ENCODE measurements at places on chromosomes 5 and 9.

GRCh38 chr5:67493676-67494075, 297.1 kb upstream of the CD180 start:
- DNase-seq = no peak

DNA sequence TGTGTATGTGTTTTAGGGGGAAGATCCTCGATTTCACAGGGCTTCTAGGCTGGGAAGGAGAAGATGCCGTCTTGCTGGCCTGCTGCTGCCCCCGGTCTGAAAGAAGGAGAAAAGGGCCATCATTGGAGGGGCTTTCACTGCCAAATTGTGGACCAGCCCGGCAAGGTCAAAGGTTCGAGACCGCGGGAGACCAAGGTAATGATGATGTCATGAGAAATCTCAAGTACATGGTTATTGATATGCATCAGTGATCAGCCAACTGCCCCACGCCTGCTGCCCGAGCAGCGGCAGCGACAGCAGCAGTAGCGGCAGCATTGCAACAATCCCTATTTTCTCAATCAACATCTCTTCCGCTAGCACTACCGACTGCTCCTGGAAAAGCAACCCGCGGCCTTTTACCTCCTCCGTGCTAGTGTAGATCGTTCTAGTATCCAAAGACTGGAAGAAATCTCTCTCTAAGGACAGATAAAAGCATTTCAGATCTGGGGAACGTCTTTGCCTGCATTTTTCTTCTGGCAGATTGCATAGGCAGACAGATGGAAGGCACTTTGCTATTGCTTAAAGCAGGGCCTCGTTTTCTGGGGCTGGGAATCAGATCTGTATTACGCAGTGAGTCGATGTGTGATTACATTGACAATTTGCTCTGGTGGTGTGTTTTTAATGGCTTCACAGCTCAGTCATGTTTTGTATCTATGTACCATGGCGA, 215.3 kb downstream of the MEF2C start:
- DNase-seq = no peak

DNA sequence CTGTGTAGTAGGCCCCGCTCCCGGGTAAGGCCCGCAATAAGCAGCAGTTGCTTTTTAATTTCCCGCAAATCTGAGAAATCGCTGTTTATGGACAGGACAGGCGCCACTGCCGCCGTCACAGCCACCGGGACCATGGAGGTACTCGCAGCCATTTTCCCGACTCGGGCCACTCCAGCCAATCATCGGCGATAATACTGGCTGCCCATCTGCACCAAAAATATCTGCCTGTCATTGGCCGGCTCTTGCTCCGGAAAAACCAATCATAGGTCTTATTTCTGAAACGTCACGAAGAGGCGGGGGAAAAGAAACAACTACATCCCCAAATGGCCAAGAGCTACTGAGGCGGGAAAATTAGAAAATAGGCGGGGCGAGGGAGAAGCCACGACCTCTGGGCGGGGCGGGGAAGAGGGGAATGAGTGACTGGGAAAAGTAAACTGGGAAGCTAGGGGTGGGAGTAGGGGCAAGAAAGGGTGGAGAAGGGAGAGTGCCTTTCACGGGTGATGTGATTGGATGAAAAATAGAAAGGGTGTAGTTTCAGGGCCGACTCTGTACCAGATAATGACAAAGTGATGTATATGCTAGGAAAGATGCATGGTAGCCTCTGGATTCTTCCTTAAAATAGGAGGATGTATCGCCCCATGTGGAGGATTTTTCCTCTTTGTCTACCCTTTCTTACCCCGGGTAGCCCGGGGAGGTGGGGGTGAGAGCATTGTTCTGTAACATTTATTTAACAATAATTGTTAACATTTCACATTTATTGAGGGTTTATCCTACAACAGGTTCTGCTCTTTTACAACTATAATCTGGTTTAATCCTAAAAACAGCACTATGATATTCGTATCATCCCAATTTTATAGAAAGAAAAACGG, at the start of gene CDC23:
Gene CDC23, minus strand, starts transcription at position 163 of the 869 bp plus-strand sequence. Its CDS starts 11 bp downstream, at position 152.
- DNase-seq = peak; percentile 79

DNA sequence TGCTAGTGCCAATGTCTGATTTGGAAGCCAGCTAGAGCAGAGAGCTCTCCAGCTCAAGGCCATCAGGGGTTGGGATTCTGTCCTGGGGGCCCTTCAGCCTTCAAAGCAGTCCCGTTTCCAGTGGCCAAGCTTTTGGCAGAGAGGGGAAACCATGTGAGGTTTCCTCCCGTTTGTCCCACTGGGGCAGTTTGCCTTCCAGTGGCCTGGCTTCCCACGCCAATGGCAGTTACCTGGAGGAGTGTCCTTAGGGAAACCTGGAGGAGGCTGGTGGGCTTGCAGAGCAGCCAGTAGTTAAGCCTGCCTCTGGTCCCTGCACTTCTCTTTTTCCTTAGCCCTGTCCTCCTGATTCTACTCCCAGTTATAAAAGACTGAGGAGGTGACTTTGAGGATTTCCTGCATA, 37.7 kb downstream of the FGD3 start:
- no peak for DNase-seq

GRCh38 chr9:135040892-135041291, 46.6 kb upstream of the OLFM1 start:
- DNase-seq = no peak

DNA sequence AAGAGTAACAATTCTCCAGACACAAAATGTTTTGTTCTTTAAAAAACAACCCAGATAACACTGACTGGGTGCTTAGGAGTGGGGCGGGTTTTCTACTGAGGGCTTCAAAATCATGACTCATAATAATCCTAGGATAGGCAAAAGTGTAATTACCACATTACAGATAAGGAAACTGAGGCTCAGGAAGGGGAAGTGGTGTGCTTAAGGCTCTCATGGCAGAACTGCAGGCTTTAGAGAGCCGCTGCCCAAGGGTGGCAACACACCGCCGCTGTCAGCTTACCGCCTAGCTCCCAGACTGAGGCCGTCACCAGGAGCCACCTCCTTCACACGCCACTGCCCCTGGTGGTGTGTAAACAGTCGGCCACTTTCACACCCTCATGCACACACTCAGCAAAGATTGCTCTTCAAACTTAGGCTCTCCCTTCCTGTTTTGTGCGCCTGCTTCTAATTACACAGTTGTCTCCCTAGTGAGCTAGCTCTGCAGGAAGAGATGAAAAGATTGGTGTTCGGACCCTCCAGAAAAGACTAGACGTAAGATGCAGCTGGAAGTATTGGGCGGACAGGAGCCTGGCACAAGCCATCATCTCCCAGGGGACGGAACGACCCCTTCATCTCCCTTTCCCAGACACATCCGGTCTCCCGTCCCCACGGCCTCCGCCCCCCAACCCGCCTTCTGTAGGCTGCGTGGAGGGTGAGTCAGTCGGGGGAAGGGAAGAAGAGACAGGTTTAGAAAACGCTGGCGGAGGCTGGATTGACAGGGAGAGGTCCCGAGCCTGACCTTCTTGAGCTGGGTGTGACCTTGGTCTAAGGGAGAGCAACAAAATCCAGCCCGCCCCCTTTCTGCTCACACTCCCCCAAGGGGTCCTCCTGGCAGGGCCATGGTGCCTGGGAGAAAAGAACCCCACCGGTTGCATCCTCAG, 162.7 kb downstream of the SYK start:
- DNase-seq = no peak

DNA sequence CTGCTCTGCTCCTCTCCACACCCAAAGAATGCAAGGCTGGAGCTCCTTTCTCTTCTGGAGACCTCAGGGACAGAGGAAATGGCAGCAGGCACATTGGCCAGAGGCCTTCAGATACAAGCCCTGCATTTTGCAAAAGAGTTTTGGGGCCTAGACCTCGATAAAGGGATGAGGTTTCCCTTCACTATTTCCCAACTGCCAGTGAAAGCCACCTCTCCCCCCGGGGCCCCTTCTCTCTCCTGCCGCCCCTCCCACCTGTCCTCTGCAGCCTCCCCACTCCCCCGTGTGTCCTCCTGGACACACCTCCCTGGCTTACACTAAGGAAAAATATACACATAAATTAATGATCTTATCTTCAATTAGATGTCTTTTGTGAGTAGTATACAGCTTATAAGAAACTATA, 21.3 kb upstream of the LMNB1 start:
- DNase-seq = no peak

DNA sequence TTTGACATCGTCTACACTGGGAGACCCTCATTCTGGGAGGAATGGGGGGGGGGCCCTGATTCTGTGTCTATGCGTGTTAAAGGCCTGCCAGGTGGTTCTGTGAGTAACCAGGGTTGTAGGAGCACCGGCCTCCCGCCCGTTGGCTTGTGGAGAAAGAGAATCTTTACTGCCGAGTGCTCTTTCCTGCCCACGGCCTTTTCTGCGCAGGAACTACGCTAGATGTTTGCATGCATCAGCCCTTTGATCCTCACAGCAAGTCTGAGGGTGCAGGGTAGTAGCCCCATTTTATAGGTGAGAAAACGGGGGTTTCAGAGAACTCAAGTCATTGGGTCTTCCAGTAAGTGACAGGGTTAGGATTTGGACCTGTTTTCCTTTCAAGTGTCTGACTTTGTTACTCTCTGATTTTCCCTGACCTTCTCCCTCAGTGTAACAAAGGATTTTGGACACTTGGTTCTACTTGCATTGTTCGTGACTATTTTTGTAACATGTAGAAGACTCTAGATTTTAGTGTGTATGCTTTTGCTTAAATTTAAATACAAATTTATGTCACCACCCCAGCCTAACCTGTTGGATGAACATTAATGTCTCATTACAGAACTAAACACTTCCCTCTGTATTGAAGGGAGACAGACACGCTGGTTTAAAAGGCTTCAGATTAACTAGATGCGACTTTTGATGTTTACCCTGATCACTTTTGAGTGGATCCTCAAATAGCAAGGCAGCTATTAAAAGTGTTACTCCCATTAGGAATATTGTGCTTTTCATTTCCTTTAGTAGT, 22.0 kb downstream of the MAST4 start:
- no peak for DNase-seq

DNA sequence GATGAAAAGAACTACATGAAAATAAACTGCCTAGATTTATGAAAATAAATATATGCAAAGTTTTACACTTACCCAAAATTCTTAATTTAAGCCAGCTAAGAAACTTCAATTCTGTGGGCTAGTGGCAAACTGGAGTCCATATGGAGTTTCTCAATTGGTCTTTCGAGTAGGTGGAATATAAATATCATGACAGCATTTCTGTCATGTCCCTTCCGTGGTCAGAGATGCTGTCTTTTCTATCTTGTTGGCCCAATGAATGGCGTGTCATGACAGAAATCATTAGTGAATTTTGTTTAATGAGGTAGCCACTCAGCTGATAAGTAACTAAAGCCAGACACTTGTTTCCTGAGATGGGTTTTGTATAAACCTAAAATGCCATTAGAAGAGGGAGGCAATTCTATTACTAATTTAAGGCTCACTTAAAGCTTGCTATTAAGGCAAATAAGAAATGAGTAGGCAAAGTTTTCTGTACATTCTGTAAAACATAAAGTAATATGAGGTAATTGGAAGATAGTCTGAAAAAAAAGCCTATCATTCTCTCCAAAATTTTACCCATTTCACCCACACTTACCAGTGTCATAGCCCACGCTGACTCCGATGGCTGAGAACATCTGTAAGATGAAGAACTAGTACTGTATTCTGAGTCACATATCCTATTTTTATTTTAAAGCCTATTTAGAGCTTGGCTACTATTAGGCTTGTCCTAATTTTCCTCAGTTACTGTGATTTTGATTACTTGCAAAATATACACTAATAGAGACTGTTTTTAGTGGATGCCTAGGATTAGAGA, 419.3 kb upstream of the MEF2C start:
- no peak for DNase-seq

DNA sequence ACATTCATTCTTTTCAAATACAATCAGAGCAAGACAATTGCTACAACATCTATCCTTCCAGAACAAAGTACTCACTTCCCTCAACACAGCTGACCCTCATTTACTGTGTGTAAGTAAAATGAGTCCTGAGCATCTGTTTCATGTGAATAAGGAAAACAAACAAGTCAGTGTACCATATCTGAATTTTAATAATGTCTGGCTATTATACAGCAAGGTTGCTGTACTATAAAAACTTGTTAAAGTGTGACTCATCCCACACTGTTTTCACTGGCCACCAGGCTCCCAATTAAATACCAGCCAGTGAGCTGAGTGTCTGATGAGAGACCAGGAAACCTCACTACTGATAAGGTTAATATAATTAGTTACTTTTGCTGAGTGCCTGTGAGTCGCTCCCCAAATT, 339.8 kb downstream of the AGTPBP1 start:
- no peak for DNase-seq

- no peak for DNase-seq
These were observed 305.2 kb upstream of the DAB2 start for GRCh38 chr5:39730006-39730405.

GRCh38 chr9:120545701-120546550, 34.0 kb downstream of the CDK5RAP2 start:
- no peak for DNase-seq

DNA sequence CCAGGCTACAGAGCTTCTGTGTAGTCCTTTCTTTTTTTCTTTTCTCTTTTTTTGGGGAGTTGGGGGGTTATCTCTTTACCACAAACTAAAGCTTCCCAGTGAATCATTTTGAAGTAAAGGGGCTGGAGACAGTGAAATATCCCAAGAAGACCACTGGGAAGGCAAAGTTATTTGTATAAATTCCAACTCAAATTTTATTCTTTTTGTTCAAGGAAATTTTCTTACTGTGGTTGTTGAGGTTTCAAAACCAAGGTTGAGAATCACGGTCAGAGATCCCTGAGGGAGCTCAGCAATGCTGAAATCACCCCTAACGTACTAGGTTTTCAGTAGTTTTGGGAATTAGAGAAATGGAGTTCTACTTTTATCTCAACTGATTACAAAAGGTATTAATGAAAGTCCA, 175.7 kb downstream of the ARHGEF28 start:
- DNase-seq = no peak

DNA sequence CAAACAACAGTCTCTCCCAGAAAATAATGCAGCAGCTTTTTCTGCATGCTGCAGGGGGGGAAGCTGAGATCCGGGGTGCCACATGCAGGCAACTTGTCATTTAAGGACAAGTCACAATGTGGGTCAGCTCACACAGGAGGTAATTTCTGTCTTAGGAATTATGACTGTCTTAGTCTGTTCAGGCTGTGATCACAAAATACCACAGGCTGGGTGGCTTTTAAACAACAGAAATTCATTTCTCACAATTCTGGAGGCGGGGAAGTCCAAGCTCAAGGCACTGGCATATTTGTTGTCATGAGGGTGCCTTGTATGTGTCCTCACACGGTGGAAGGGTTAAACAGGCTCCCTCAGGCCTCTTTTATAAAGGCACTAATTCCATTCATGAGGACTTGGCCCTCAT, 127.7 kb downstream of the DIRAS2 start:
- DNase-seq = no peak

GRCh38 chr5:31193116-31193515, 370 bp upstream of the CDH6 start:
- no peak for DNase-seq

GRCh38 chr5:107155707-107156106, 515.0 kb downstream of the EFNA5 start:
- DNase-seq = no peak

DNA sequence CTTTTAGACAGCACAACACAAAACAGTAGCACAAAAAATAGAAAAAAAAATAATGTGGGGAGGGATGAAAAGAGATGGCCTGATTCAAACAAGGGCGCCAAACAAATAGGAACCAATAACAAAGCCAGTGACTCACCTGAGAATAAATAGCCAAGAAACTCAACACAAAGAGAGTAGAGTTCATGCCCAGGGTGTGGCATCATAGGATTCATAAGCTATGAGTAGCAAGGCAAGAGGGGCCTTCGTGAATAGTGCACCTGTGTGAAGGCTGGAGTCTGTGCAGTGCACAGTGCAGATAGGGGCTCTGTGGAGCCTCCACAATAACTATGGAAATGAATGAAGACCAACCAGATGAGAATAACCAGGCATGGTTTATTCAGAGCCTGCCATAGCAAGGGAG, 541.7 kb downstream of the SPOCK1 start:
- no peak for DNase-seq

Data from activated T-helper 1 cell treated with Interleukin-2 at 50 U/mL for 16 hours (primary cell).